ENCODE measurements at places on chromosomes 2 and 18.

GRCh38 chr2:187383043-187383800 lies 64.8 kb downstream of the CALCRL start:
- DNase-seq = no peak

DNA sequence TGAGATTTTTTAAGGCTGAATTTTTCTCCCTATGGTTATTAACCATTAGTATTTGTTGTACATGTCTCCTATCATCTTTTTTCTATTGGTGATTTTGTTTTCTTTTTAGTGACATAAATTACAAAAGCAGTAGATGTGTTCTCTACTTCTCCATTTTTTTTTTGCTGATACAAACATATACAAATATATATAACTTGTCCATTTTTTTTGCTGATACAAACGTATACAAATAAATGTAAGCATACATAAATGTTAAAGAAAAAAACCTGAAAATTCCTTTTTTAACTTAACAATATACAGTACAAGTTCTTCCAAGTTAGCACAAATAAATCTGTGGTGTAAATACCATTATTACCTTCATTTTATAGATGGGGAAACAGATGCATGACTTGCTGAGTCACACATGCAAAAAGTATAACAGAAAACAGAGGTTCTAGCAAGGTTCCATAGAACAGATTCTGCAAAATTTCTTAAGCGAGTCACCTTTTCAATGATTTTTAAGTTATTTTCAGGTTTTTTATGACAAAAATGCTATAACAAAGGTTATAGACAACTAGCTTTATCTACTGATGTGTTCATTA lies 2.1 kb downstream of the MSGN1 start:
- DNase-seq = no peak

GRCh38 chr18:70380915-70381896 lies 92.4 kb downstream of the SOCS6 start:
- peak; percentile 87 for DNase-seq

GRCh38 chr2:208195531-208195930 lies 5.7 kb upstream of the C2orf80 start:
- DNase-seq = no peak

DNA sequence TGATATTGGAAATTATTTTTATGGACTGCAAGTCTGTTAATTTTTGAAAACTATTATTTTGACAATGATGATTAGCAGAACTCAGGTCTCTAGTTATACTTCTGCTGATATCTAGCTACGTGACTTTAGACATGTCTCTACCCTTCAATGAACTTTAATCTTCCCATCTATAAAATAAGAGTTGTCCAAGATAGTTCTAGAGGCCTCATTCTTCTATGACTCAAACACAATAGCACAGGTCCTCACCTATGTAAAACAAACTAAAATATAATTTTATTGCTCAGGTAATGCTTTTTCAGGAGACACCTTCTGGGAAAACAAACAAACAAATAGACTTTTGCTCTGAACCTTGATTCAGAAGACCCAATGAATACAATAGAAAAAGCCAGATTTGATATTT lies 544.4 kb upstream of the SETBP1 start:
- DNase-seq = no peak

DNA sequence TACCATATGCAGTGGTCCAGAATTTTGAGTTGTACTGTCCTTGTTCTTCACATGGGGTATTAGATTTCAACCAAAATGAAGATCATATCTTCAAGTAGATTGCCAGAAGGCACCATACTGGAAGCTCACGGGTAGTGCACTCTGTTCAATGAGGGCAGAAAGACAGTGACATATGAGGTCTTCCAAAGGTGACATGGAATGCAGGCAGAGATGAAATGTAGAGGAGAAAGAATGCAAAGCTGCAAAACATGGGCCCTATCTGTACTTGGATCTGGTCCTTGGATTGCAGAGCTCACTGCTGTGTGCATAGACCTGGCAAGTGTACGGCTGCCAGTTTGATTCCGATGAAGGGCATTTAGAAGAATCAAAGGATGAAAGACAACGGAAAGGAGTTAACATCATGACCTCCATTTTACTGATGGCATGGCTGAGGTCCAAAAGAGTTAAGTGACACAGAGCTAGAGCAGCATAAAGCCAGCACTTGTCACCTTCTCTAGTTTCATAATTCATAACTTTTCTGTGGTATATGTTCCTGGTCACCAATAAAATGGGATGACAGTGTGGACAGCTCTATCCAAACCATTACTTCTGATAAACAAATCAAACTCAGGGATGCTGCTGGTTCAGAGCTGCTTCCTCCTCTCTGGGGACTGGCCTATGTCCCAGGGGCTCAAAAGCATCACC lies 64.7 kb downstream of the BCL2 start:
- no peak for DNase-seq

DNA sequence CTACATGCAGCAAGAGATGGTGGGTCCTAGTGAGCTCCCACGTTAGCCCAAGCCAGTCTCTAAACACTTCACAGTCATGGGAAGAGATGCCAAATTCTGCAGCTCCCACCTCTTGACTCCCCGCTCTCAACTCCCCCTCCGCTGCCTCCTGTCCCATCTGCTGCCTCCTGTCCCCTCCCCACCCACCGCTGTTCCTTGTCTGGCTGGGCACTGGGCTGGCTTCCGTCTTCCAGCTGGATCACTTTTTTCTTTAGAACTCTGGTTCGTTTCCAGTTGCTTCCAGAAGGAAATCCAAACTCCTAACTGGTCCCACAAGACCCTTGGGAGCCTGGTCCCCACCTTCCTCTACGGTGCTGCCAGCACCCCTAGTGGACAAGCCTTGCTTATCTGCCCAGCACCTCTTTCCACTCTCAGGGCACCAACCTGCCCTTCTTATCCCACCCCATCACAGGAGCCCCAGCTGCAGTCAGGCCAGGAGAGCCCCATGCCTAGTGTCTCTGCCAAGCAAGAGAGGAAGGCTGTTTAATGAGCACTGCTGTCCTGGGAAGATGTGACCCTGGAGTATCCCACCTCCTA lies 12.1 kb upstream of the TWIST2 start:
- no peak for DNase-seq

- DNase-seq = peak; percentile 47
These were observed 250.5 kb upstream of the MYT1L start for GRCh38 chr2:2581331-2582159.

DNA sequence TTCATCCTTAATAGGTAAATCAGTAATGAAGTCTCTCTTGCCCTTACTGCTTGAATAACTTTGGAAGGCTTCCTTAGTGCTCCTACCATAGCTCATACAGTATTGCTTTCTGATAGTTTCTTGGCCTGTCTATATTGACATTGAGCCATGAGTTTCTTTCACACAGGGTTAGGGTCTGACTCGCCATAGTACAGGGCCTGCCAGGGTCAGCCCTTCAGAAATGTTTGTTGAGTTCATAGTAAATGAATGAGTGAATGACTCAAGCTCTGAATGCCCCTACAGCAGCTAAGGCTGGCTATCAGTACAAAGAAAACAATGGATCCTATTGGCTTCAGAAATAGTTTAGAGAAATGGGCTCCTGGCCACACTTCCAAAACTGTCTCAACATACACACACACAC lies 65.0 kb upstream of the LRATD1 start:
- no peak for DNase-seq

DNA sequence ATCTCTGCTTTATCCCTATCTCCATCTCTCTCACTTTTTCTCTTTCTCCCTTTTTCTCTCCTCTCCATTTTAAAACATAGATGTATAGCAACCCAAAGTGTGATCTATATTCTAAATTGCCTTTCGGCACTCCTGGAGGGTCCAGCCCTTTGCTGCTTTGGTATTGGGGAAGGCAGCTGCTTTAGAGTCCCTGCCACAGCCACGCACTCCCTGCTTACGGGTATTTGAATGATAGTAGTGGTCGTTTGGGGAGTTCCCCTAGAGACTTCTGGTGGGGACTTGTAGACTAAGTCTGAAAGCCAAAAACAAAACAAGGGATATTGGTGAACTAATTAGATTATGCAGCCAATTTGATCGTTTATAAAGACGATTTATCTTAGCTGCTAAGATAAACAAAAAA lies 11.9 kb downstream of the QPCT start:
- no peak for DNase-seq

- no peak for DNase-seq
These were observed 1265.0 kb downstream of the LRP1B start for GRCh38 chr2:140865837-140866236.

- no peak for DNase-seq
These were observed 921.9 kb downstream of the CCDC85A start for GRCh38 chr2:57105694-57106093.

All from NCI-H2081 (cell line).